ENCODE measurements at places on chromosomes 7 and 10.

DNA sequence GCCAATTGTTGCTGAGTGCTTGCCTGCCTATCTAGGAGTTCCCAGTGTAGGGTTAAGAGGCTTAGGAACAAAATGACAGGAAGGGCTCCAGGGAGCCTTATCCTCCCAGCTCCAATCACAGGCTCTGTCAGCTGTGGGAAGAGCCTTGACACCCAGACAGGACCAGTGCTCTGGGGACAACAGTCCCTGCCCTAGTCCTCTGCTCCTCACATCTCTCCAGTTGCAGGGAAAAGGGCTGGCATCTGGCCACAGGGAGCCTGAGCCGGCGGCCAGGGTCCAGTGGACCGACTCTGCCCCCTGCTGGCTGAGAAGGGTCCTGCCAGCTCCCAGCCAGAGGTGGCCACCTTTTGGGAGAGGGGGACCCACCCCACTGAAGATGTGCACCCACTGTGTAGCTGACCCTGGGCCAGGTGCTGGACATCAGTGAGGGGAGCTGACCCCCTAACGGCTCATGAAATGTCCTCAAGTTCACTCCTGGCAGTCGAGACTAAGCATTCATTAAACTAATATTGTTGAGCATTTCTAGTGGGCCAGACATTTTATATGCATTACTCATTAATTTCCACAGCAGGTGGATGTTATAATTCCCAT lies 17.6 kb downstream of the DNAJB12 start:
- peak overlapping the region; percentile 95 for H3K27ac ChIP-seq
- H3K36me3 ChIP-seq = peaks cover 52% of the 10 kb centered on the region
- H3K4me1 ChIP-seq = peaks cover 68% of the 10 kb centered on the region
- no peaks in the 10 kb centered on the region for H3K27me3 ChIP-seq

DNA sequence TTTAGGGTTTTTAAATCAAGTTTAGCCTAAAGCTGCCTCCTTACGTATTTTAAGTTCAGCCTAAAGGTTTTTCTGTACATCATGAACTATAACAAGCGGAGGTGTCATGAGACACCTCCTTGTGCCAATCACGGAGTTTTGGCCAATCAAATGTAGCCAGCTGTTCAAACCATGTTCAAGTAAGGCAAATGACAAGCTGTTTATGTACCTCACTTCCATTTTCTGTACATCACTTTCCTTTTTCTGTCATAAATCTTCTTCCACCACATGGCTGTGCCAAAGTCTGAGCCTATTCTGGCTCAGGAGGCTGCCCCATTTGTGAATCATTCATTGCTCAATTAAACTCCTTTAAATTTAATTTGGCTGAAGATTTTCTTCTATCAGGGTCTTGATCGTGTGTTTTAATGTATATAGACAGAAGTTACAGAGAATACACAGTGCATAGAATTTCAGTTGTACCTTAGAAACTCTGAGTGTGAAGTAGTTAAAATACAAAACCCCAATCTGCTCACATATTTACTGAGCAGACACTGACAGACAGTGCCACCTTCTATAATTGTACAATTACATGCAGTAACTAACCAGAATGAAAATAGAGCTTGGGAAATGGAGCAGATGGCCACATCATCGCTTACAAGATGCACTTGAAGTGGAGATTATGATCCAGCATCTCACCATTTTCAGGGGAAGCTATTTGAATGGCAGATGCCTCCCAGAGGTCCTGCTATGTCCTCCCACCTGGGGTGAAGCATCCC lies 76.9 kb upstream of the LANCL2 start:
- H3K36me3 ChIP-seq = no peaks in the 10 kb centered on the region
- H3K27me3 ChIP-seq = peaks cover 15% of the 10 kb centered on the region
- H3K4me3 ChIP-seq = no peak overlapping the region
- no peak for DNase-seq

GRCh38 chr7:129332254-129333035 lies 101.8 kb upstream of the STRIP2 start:
- H3K36me3 ChIP-seq = no peaks in the 10 kb centered on the region
- no peak overlapping the region for H3K4me3 ChIP-seq
- H3K4me1 ChIP-seq = no peaks in the 10 kb centered on the region
- no peaks in the 10 kb centered on the region for H3K27me3 ChIP-seq
- no peak overlapping the region for H3K27ac ChIP-seq

- no peak overlapping the region for H3K4me3 ChIP-seq
- H3K36me3 ChIP-seq = no peaks in the 10 kb centered on the region
- H3K4me1 ChIP-seq = peaks cover 10% of the 10 kb centered on the region
- no peaks in the 10 kb centered on the region for H3K27me3 ChIP-seq
Measured at GRCh38 chr7:12738665-12739064, 51.2 kb downstream of the ARL4A start.

- H3K36me3 ChIP-seq = no peaks in the 10 kb centered on the region
- no peaks in the 10 kb centered on the region for H3K4me1 ChIP-seq
- no peak for DNase-seq
- no peak overlapping the region for H3K27ac ChIP-seq
- H3K4me3 ChIP-seq = no peak overlapping the region
Measured at GRCh38 chr10:37146443-37146842, 21.0 kb downstream of the ANKRD30A start.
